Stimulated activated naive CD4-positive, alpha-beta T cell treated with Interleukin-2 at 50 U/mL for 16 hours (primary cell): ENCODE measurements at places on chromosomes 1 and 21.

- no peak for DNase-seq
These were observed 26.9 kb upstream of the TCEA3 start for GRCh38 chr1:23451441-23451840.

DNA sequence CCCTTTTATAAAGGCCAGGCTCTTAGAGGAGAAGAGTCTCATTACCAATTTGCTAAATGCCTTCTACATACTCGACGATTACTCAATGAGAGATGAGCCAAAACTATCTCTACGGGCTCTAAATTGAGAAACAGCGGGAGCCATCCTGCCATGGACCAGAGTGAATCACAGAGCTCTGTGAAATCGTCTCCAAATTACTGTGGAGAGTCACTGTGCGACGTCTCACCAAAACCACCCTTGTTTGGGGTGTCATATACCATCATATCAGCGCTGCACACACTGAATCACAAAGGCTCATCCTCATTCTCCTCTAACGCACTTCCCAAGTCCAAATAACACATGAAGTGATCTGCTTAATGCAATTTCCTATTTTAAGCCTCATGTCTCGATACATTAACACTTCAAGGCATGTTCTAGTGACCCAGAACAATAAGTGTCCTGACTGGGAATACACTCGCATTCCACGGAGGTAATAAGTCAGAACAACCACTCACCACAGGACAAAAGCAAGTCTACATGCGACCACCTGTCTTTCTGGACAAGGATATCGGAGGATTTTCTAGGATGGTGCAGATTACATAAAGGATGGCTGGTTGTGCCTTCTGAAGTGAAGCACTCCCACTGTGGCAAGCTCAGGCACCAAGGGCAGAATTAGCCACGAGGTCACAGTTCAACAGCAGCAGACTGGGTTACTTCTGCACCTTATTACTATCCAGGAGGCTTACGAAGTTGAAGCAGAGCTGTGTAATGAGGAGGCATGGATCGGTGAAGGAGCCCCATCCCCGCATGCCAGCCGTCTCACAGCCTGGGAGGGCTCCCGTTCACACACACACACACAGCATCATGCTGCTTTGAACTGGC, 44.3 kb downstream of the NID1 start:
- no peak for DNase-seq

GRCh38 chr1:28508435-28508754, 2.6 kb downstream of the RCC1 start:
- no peak for DNase-seq

GRCh38 chr1:34057347-34058130, 107.5 kb downstream of the CSMD2 start:
- DNase-seq = no peak

GRCh38 chr1:170192546-170192945, 46.8 kb downstream of the NTMT2 start:
- DNase-seq = no peak

- peak; percentile 19 for DNase-seq
These were observed at the start of gene B4GALT2 for GRCh38 chr1:43978551-43979260. Gene B4GALT2, plus strand, starts transcription at chr1:43979210. Its CDS starts 1,951 bp downstream, at chr1:43981161.

DNA sequence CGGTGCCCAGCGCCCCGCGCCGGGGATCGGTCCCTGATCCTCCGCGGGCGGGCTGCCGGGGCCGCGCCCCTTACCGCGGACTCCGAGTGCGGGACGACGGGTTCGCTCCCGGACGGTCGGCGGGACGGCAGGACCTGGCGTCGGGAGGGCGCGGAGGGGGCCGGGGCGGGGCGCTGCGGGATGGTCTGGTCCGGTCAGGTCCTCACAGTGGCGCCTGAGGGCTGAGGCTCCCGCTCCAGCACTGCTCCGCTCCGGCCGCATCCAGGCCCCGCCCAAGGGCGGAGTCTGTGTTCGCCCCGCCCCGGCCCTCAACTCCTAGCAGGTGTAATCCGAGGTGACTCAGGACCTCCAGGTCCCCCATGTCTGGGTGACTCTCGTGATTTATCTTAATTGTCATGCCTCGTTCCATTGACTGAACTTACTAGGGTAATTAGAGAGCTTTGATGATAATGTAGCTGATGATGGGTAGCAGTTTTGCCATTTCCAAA, at the start of gene RAB3B:
RAB3B (minus strand) TSS at position 223 of the 488 bp plus-strand sequence. CDS start 13,583 bp downstream, outside the sequence.
- DNase-seq = peak; percentile 65

DNA sequence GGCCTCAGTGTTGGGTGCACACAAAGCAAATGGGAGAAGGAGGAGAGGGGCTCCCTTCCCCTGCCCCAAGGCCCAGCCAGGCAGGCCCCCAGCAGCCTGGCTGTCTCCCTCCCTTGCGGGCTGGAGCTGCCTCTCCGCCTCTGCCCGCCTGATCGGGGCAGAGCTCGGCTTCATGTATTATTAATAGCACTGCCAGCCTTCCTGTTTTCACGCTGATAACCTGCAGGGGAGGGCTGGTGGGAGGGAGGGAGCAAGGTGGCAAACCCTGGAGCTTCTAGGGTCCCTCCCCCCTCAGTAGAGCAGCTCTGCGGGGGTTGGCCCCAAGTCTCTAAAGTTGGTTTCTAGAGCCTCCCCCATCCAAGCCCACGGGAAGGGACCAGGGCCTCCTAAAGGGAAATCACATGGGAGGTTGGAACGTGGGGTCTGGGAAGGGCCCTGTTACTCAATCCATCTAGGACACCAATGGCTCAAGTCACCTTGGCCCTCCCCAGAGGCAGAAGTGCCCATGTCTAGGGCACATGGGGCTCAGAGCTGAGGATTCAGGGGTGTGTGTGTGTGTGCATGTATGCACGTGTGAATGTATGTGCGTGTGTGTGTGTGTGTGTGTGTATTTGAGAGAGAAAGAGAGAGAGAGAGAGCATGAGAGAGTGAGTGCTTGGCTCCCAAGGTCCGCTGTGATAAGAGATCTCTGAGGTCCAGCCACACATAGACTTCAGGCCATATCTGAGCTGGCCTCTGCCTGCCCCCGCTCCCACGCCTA, 21.8 kb upstream of the POU3F1 start:
- no peak for DNase-seq

GRCh38 chr21:38756746-38757145, 49.0 kb upstream of the ETS2 start:
- DNase-seq = no peak

GRCh38 chr1:3501856-3502640, 47.6 kb downstream of the ARHGEF16 start:
- peak; percentile 8 for DNase-seq

DNA sequence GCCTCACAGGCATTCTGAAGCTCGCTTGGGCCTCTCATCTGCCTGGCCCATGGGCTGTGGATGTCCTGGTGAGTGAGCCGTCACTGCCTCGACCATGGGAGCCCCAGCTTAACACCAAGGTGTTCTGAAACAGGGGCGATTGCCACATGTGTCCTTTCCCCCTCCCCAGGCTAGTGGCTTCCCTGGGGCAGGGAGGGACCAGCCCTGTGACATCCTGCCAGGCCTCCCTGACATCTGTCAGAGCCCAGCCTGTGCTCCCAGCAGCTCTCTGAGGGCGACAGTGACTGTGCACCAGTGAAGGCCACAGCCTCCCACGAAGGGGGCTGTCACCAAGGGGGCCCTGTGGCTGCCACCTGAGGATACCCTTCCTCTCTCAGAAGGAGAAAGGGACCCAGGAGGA, 35.9 kb upstream of the CCDC27 start:
- no peak for DNase-seq

DNA sequence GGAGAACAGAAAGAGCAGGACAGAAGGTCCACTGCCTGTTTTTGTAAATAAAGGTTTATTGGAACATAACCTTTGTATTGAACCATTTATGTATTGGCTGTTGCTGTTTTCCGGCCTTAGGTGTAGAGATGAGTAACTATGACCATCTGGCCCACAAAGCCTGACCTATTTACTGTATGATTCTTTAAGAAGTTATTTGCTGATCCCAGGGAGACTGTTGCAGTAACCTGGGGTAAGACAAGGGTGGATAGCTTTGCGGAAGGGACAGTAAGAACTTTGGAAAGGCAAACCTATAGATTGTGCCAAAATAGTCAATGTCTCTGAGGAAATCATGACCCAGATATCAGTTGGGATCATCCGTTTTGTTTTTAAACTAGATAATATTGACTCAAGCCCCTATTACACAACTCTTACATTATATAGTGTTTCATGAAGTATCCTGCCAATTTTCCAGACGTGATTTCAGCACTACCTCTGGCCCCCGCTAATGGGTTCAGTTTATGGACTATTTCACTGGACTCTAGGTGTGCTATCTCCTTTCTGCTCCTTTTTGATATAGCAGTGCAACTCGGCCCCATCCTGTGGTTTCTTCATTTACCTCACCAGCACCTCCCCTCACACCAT, 20.8 kb upstream of the TLCD4 start:
- DNase-seq = no peak

DNA sequence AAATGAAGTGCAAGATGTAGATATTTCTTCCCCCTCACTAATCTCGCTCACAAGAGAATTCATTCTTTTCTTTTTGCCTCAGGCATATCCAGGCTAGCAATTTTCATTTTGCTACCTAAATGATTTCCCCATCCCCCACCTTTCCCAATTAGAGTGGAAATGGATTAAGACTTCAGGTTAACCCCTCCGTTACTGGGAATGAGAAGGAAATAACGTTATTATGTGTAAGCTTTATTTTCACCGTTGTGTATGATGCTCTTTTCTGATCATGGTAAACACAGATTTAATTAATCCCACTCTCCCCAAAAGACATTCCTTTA, 143.9 kb downstream of the RUNX1 start:
- DNase-seq = no peak

GRCh38 chr1:86788300-86789206, 84.2 kb downstream of the SH3GLB1 start:
- DNase-seq = no peak

- no peak for DNase-seq
These were observed 20.2 kb downstream of the MRPL37 start for GRCh38 chr1:54220004-54220811.

DNA sequence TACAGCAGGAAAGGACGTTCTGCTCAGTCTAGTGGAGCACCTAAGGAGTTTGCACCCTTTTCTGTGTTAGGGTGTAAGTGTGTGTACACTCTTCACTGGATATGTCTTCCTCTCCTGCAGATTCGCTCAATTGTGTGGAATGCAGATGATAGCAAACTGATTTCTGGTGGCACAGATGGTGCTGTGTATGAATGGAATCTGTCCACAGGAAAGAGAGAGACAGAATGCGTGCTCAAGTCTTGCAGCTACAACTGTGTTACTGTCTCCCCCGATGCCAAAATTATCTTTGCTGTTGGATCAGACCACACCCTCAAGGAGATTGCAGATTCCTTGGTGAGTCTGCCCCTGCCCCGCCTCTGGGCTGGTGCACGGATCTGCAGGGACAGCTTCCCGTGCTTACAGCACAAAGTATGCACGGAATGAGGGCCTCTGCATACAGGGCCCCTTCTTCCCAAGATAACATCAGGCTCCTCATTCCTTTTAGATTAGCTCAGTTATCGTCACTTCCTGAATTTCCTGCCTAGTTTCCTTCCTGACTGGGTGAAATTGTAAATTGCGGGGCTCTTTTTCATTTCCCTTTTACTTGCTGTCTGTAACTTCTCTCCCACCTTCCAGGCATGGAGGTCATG, 34.6 kb downstream of the CFAP57 start:
- no peak for DNase-seq

GRCh38 chr1:5717031-5717682, 275.1 kb downstream of the NPHP4 start:
- no peak for DNase-seq

- no peak for DNase-seq
These were observed 25.4 kb downstream of the IVNS1ABP start for GRCh38 chr1:185291652-185292051.

- no peak for DNase-seq
These were observed 5.6 kb upstream of the DSCAM start for GRCh38 chr21:40852563-40852962.

DNA sequence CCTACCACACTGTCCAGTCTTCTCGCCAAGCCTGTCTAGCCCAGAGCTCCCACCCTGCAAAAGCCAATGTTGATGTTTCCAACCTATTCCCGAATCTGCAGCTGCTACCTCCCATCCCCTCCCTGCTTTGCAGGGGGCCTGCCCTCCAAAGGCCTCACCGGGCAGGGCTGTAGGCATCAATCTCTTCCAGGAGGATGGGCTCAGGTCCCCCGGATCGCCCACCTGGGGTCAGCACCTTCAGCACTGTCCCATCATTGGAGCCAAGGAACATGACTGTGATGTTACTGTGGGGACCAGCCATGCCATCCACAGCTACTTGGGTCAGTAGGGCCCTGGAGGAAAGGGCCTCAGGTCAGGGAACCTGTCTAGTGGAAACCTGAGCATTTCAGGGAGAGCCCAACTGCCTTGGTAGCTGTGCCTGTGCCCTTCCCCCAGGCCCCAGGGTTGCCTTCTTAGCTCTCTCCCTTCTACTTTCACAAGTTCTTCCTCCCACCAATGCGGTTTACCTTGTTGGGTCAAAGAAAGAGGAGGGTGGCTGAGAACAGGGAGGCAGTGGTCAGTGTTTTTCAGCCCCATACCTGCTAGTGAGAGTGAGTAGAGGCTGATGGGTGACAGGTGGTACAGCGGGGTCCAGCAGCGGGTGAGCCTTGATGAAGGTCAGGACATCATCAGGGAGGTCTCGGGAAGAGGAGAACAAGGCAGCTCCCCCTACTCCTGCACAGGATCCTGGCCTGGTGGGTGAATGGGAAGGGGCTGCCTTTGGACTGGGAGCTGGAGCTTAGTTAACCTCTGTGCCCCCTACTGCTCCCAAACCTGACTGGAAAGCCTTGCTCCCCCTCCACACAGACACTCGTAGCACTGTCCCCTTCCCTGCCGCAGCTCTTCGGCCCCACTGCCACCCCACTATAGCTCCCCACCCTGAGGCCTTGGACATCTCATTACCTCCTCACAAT, 10.7 kb downstream of the SEMA6C start:
- no peak for DNase-seq

- DNase-seq = no peak
These were observed 27.1 kb upstream of the VTCN1 start for GRCh38 chr1:117237726-117238381.

- DNase-seq = no peak
These were observed 24.7 kb downstream of the MEF2D start for GRCh38 chr1:156475568-156476500.

- DNase-seq = no peak
These were observed 21.3 kb upstream of the TLCD4 start for GRCh38 chr1:95095833-95096217.

GRCh38 chr1:107806902-107807301, 158.1 kb downstream of the VAV3 start:
- no peak for DNase-seq

- no peak for DNase-seq
These were observed 16.0 kb downstream of the ENO1 start for GRCh38 chr1:8862528-8862927.

- no peak for DNase-seq
These were observed 26.1 kb downstream of the CFH start for GRCh38 chr1:196677781-196678509.

- DNase-seq = no peak
These were observed 52.2 kb downstream of the SLC27A3 start for GRCh38 chr1:153827168-153827964.
